Subcutaneous adipose tissue (tissue), 4 donors: ENCODE measurements at places on chromosomes 16 and 17. TPM values are rescaled to one million over a fixed set of nuclear protein-coding genes. Genes with fewer than 3 reads are reported as not detected.

APRT gene
- total RNA-seq: 74.8 TPM

CACNA1G gene
- not detected for total RNA-seq

PRRT2 gene
- 0.19 TPM for total RNA-seq

CD7 gene
- 0.44 TPM for total RNA-seq

GPR142 gene
- not detected for total RNA-seq

KRT10 gene
- total RNA-seq: 14.0 TPM

PRR11 gene
- total RNA-seq: 4.8 TPM

TP53TG3F gene
- total RNA-seq: not detected

NAT9 gene
- 12.4 TPM for total RNA-seq

ATP2C2 gene
- total RNA-seq: not detected

SEZ6L2 gene
- total RNA-seq: not detected

TBC1D3G gene
- not detected for total RNA-seq

EARS2 gene
- total RNA-seq: 16.5 TPM

SLC38A8 gene
- total RNA-seq: not detected

GPS2 gene
- total RNA-seq: 83.8 TPM

DNAH2 gene
- total RNA-seq: under 0.01 TPM

FOXC2 gene
- total RNA-seq: not detected

OR4D1 gene
- total RNA-seq: not detected

GDPD1 gene
- total RNA-seq: 0.94 TPM

NLGN2 gene
- 4.4 TPM for total RNA-seq

SOST gene
- total RNA-seq: not detected

KRT24 gene
- not detected for total RNA-seq

HEXIM1 gene
- 15.2 TPM for total RNA-seq

SAMD14 gene
- 0.34 TPM for total RNA-seq

PMP22 gene
- total RNA-seq: 353 TPM

TBC1D3K gene
- not detected for total RNA-seq

KCNJ18 gene
- total RNA-seq: not detected

CCL7 gene
- total RNA-seq: not detected

CHST4 gene
- 0.34 TPM for total RNA-seq

E4F1 gene
- total RNA-seq: 33.2 TPM
